ENCODE measurements at places on chromosomes 4 and X.

- DNase-seq: no peak
Observed at GRCh38 chrX:72340041-72340440, 34.3 kb upstream of the CITED1 start.

GRCh38 chr4:110025056-110025455, 112.4 kb downstream of the EGF start:
- DNase-seq: no peak

GRCh38 chr4:149988087-149988410, 90.2 kb upstream of the DCLK2 start:
- DNase-seq: no peak

DNA sequence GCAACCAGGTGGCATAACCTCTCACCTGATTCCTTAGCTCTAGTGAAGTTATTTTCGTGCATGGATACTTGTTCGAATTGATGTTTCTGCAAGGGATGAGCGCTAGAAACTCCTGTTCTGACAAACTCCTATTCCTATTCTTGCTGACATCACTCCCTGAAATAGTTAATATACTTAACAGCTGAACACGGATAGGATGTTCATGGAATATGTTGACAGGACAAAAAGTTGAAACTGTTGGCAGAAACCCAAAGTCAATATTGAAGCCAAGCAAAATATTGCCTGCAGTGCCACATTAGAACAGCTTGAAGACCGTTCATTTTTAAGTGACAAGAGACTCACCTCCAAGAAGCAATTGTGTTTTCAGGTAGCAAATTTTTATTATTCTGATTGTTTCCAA, at the start of gene KLKB1:
Gene KLKB1 (plus strand): TSS at position 287 of the 400 bp plus-strand sequence. CDS start 689 bp downstream, outside the sequence.
- DNase-seq: no peak

All from NCI-H2171 (cell line).